ENCODE measurements at places on chromosomes 12 and 14.

DNA sequence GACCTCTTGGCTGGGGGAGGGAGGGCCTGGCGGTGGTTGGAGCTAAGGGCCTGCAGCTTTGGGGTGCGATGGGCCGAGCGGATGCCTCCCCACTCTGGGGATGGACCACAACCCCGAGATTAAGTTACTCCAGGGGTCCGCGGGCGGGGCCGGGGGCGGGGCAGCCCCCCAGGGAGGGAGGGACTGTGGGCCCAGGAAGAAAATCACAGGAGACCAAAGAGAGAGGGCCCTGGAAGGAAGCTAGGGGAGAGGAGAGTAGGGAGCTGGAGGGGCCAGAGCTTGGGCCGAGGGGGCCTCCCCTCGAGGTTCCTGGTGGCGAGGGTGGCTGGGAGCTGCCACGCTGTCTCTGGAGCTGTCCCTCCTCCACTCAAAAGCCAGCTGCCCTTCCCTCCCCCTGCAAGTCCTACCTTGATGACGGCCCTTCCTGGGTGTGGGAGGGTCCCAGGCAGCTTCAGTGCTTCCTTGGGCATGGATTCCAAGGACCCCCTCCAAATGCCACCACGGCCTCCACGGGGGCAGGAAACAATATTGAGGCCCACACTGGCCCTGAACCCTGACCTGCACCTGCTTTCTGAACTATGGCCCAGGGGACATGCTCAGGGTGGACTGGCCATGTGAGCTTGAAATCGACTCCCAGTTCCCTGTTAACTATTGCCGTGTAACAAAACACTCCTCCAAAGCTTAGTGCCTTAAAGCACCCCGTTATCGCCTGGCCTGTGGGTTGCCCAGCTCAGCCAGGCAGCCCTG, 610 bp upstream of the NUDT14 start:
- DNase-seq = no peak

DNA sequence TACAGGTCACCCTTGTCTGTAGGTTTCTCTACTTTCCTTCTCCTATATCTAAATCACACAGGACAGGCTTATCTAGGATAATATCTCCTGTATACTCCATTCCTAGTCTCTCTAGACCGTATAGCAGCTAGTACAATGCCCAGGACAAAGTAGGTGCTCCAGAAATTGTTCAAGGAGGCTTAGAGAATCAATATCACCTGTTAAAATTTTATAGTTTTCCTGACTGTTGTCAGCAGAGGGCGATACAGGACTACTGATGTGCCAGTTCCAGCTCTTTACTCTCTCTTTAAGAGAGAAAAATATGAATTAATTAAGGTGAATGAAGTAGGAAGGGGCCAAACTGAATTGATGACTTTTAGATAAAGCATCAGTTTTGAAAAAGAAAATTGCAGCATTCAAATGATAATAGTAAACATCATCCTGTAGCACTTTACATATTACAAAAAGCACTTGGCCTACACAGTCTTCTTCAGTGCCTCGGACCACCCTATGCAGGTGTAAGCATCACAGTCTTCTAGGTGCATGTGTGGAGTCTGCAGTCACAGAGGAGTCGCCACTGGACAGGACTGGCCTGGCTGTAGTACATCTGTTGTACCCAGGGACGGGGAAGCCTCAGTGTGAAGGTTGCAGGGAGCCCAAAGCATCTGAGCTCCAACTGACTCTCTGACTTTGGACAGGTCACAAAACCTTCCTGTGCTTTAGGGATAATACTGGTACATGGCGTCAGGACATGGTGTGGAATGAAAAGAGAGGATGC, 61.9 kb upstream of the MAX start:
- DNase-seq = no peak

GRCh38 chr12:106123551-106124081, 15.1 kb downstream of the NUAK1 start:
- DNase-seq = no peak

DNA sequence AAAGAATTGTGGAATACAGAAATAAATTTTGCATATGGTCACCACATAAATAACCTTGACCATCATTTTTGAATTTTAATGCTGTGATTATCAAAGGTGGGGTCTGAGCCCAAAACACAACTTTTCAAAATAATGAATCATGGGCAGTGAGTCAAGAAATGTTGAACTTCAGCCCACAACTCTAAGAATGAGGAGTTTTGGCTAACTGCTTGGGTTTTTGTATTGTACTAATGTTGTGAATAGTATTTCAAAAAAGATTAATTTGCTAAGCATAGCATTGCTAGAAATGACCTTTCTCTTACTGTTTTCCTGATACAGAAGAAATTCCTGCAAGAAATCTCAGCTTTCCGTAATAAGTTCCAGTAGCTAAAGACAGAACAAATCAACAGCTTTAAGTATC, 24.4 kb upstream of the YARS2 start:
- no peak for DNase-seq

DNA sequence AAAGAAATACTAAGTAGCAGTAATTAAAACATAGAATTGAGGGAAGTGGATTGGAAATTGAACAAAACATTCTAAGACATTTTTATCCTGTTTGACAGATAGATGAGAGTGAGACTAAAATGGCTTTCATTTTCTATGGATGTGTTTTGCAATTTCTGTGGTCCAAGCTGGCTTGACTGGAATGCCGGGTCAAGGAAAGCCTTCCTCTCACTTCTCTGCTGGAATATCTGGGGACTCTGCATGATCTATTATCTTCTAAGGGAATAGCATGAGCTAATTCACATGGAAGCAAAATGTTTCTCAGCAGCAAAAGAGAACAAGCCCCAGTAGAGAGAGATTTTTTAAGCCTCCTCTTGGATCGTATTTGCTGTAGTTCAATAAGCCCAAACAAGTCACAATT, 407.9 kb upstream of the ATXN7L3B start:
- DNase-seq = no peak

GRCh38 chr12:9039397-9039977, 50.1 kb downstream of the KLRG1 start:
- DNase-seq = no peak

DNA sequence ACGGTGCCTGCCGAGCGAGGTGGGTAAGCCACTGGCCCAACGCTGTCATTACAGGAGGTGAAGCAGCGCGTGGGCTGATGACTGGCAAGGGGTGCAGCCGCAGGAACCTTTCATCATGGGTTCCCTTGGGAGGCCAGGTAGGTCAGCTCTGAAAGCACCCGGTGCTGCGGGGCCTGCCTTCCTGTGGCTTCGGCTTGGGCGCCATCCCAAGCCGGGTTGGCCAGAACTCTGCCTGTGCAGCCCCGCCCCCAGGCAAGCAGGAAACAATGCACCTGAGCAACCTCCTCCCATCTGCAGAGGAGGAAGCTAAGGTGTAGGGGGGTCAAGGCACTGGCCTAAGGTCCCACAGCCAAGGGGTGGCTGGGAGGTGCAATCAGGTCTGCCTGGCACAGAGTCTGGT, 20.0 kb upstream of the HHIPL1 start:
- DNase-seq = no peak

GRCh38 chr14:102914474-102915291, 7.8 kb upstream of the AMN start:
- DNase-seq = no peak

DNA sequence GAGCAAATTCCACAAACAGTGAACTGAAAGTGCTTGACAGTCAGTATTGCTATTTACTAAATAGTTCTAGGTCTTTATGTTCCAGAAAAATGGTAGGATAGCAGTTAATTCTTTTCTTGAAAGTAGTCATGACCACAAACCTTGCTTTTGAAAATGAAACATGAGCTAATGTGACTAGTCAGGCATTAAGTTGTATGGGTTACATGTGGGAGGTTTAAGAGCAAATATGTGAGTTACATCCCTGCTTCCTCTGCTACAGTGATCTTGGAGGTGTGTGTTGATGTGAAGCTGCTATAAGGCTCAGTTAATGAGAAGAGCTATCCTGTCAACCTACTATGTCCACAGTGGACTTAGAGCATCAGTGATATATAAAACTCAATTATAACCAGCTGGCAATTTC, 741.6 kb downstream of the FSCB start:
- no peak for DNase-seq

DNA sequence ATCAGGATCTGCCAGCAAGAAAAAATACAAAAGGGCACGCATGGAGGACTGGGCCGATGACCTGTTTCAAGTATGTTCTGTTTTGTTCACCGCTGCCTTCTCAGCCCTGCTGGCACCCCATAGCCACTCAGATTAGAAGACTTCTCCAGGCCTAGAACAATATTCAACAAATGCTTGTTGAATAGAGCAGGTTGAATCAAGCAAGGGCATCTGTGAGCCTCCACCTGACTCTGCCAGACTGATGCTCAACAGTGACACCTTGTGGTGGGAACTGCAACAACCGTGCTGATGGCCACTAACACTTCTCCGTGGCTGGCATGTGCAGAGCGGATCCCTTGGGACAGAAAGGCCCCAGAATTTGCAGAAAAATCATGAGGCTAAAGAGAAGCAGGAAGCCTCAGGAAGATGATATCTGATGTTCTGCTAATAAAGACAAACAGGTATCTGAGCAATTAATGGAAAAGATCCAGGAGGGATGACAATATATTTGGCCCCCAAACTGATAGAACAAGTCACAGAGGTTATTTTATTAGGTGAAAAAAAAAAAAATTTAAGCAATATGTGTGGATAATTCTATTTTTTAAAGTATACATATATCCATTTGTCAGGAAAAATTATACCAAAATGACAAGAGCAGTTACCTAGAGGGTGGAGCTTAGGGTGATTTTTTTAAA, 114.3 kb downstream of the KSR2 start:
- DNase-seq = no peak

DNA sequence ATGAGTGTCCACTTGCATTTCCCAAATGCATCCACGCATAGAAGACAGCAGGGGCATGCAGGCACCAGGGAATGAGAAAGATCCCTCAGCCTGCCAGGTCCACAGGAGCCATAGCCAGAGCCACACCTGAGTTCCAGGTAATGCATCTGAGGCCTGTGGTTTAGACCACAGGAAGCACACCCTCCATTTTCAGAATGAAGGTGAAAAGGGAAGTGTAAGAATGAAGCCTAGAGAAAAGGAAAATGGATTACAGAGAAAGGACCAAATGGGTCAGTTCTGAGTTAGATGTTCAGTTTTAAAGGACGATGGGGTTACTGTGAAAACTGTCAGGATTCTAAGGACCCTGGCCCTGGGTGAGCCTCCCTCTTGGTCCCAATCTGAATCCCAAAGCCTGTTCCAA, 1283.2 kb downstream of the TMEM121 start:
- DNase-seq = no peak

All from AG04449 (cell line).